ENCODE measurements at places on chromosomes 5 and 9.

GRCh38 chr5:128920345-128921215, 44.7 kb upstream of the SLC27A6 start:
- DNase-seq, result no peak

DNA sequence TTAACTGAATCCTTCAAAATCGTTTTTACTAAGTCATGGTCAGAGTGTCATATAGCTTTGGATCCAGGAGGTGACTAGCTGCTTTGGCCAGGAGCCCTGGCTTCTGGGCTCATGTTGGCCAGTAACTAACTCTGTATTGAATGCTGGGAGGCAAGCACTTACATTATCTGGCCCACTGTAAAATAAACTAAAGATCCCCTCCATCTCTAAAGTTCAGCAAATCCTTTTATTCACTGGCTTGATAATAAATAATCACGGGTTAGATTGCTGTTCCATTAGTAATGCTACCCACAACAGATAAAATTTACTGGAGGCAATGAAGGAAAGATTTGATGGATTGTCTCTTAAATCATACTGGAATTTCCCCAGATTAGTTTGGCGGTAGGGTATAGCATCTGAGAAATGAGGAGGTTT, 382.2 kb upstream of the TLE4 start:
- no peak for DNase-seq

DNA sequence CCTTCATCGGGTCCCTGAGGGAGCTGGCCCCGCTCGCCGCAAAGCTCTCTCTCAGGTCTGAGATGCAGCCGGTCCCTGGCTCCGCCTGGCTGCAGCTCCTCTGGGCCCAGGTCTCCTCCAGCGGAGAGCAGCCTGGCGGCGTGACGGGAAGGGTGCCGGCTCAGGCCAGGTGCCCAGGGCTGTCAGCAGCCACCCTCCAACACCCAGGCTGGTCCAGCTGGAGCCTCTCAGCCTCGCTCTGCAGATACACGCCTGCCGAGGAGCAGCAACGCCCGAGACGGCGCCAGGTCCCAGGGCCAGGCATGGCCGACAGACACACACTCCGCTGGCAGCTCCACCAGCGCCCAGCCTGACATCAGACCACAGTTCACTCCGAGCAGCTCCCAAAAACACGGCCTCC, 25.6 kb downstream of the FAM163B start:
- DNase-seq, result no peak

GRCh38 chr9:98401140-98402018, 145.9 kb upstream of the TBC1D2 start:
- no peak for DNase-seq

DNA sequence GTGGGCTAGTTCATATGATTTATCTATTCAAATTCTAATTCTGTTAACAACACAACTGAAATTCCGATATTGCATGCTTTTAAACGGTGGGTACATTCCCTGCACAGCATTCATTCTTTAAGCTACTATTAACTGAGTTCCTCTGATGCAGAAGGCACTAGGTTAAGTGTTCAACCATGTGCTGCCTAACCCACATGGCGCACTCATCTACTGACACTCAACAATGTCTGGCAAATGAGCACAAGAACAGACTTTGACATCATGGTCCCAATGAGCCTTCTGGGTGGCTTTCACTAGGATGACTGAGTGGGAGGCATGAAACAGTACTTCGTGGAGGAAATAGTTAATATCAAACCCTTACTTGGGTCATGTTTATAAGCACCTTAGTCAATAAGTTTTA, 10.2 kb downstream of the NREP start:
- DNase-seq, result no peak

DNA sequence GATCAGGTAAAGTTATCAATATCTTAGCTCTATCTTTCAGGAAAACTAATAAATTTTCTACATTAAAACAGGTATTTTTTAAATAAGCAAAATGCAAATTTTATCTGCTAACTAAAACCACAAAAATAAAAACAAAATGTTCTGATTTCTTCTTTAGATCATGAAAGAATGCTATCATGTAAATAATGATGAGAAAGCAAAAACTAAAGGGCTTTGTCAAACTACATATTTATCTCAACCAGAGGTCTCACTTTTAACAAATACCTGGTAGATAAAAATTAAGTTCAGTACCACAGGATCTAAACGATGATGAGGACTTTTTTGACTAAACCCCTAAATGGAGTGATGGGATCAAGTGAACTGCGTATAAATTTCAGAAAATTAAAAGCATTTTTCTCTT, 50.5 kb downstream of the MLANA start:
- no peak for DNase-seq

- no peak for DNase-seq
These were observed 25.6 kb downstream of the OR2V2 start for GRCh38 chr5:181173027-181173419.

- DNase-seq, result no peak
These were observed 21.4 kb downstream of the TMEM245 start for GRCh38 chr9:109098171-109098959.

- no peak for DNase-seq
These were observed 44.0 kb downstream of the GALNT10 start for GRCh38 chr5:154234551-154234950.

- DNase-seq, result no peak
These were observed 83.0 kb downstream of the NTNG2 start for GRCh38 chr9:132244582-132245455.

- DNase-seq, result no peak
These were observed 48.3 kb downstream of the PRRC1 start for GRCh38 chr5:127565586-127566270.

DNA sequence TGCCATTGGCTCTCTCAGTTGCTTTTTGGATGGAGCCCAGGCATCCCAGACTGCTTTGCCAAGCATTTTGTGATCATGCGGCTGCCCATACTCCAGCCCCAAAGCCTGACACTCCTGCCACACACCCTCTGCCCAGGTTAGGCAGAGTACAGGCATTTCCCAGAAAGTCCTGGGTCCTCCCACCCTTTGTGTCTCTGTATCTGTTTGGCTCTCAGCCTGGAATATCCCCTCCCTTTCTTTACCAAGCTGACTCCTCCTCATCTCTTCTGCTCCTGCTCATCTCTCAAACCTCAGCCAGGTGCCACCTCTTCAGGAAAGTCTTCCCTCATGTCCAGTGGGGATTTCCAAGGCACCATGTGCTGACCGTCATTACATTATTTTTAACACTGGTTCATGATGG, 14.3 kb upstream of the SH3RF2 start:
- DNase-seq, result no peak

- no peak for DNase-seq
These were observed 5.5 kb downstream of the OBP2B start for GRCh38 chr9:133203506-133204075.

- no peak for DNase-seq
These were observed 35.9 kb downstream of the SUB1 start for GRCh38 chr5:32621256-32621655.

DNA sequence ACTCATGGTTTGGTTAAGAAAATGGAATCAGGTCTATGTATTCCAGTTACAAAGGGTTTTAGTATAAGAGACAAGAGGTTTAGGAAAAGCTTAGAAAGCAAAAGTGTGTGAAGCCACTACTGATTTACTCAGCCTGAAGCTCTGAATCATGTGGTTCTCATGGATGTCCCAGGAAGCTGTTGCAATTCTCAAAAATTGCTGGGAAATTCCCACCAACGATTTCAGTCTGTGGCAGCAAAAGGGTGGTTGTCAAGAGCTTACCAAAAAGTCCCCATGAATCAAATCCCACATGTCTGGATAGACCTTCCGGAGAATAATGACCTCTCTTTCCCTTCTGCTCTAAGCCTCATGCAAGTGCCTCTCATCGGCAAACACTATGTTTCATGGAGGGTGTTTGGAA, 929.9 kb downstream of the TLE4 start:
- no peak for DNase-seq

GRCh38 chr5:41009232-41009631, 61.9 kb downstream of the MROH2B start:
- no peak for DNase-seq

DNA sequence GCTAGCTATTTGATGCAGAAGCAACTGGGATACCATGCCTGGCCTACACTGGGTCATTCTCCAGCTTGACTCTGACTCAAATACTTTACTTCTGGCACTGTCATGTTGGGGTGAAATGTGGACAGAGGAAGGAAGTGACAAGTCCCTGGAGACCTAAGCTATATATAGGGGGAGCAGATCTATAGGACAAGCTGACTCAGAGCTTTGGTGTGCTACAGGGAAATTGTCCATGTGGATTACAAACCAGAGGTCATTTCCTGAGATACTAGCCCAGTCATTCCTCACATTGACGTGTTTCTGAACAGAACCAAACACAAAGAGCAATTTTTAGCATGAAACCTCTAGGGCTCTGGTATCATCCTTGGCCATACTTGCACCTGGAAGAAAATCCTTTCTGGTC, 531.6 kb upstream of the CLINT1 start:
- no peak for DNase-seq

DNA sequence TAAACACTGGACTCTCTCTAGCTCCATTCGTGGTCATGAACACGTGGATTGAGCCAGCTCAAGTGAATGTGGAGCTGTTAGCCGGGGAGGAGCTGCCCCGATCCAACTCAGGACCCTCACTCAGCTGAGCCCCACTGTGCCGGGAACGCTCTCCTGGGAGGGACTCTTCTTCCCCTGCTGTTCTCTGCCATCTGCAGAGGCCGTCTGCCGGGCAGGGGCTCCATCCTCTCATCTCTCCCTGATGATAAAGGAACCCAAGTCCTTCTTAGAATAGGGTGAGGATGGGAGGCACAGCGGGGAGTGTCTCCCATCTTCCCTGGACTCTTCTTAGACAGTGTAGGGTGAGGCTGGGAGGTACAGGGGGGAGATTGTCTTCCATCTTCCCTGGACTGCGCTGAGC, 120.5 kb upstream of the IRX4 start:
- no peak for DNase-seq

DNA sequence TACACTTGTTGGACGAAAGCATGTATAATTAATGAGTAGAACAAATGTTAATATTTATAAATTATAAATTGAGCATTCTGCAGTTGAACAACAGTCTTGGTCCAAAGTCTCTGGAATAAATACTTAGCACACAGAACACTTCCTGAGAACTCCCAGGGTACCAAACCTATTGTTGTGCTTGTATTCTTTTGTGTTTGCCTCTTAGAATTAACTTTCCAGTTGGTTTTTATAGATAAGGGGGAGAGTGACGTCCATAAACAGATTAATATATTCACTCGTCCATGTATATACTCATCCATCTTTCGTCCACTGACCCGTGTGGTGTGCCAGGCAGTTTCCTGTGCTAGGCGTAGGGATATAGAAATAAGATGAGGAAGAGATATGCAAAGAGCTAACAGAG, 62.3 kb upstream of the TGFBR1 start:
- no peak for DNase-seq

GRCh38 chr5:151925340-151925739, 689 bp upstream of the GLRA1 start:
- no peak for DNase-seq

GRCh38 chr5:162392336-162392735, 324.8 kb downstream of the GABRG2 start:
- DNase-seq, result no peak

GRCh38 chr5:179876610-179876952, 18.0 kb upstream of the MRNIP start:
- DNase-seq, result no peak

DNA sequence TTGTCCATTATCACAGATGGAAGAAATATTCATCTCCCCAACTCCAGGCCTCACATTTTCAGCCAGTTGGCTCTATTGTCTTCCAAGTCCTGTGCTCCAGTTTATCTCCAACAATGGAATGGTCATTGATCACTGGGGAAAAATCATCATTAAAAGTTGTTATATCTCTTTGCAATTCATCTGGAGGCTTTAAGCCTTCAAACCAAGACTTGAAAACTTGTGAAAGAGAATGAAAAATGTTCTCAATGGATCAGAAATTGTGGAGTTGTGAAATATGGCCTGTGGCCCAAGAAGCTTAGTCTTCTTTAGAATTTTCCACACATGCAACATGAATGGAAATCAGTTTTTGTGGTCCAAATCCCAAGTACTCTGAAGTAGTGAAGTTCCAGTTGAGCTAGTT, 569.6 kb downstream of the EBF1 start:
- no peak for DNase-seq

- no peak for DNase-seq
These were observed 56.0 kb downstream of the AOPEP start for GRCh38 chr9:94782355-94783101.

GRCh38 chr5:13251623-13252376, 692.7 kb downstream of the DNAH5 start:
- no peak for DNase-seq

- no peak for DNase-seq
These were observed 1380.5 kb upstream of the WWC1 start for GRCh38 chr5:166910995-166911394.

DNA sequence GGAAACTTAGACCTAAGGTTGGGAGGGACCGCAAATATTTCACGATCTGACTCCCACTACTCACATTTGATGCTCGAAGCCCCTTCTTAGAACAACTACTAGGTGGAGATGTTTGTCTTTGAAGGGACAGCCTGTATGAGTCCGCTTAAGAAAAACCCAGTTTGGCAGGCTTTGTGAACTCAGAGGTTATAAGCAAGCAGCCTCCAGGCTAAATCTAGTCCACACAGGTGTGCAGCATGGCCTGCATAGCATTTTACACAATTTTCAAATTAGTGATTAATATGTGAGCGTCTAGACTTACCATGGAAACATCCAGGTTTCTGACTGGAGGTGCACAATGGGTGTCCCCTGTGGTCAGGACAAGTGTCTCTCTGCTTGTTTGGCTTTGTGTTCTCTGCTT, 127.1 kb downstream of the KIF4B start:
- DNase-seq, result no peak

All from urinary bladder (tissue), 4 donors.